IPS-NIHi11 (cell line): ENCODE measurements at places on chromosomes 11 and 22.

- DNase-seq: no peak
These were observed 8.5 kb downstream of the TMEM258 start for GRCh38 chr11:61783717-61784505.

DNA sequence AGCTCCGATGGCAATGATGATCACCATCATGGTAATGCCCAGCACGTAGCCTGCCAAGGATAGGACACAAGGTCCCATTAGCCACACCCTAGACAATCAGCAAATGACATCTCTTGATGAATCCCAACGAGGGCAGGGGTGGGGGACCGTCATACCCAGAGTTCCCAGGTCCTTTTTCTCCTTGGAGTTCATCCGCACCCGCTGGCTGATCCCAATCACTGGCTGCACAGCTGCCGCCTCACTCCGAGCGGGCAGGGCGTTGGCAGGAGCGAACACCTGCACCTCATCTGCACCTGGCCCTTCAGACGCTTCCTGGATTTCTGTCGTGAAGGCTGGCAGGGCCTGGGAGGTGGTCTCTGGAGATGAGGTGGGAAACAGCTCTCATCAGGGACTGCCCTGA lies 2.9 kb downstream of the PIK3IP1 start:
- no peak for DNase-seq

- no peak for DNase-seq
These were observed 4.6 kb downstream of the TECTA start for GRCh38 chr11:121105481-121106195.

DNA sequence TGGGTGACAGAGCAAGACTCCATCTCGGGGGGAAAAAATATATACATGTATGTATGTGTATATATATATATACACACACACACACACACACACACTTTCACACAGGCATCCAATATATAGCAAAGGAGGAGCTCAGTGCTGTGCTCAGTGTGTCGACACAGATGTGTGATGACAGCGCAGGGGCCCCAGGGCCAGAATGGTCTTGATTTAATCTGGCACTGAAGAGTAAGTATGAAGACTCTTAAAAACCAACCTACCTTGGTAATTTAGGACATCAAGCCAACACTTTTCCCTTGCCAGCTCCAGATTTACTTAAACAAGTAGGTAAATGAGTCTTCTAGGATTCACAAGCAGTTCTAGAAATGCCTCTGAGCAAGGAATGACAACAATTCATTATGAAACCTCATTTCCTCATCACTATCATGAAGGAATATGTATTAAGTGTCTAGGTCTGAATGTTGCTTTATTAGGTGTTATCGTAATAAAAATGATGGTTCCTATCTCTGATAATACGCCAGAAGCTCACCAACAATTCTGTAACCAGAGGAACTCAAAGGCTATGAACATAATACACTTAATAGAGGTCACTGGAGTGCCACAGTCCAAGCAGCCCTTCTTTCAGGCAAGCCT lies 71.5 kb downstream of the SGSM3 start:
- DNase-seq: no peak

GRCh38 chr11:119694334-119694733 lies 34.7 kb downstream of the NECTIN1 start:
- no peak for DNase-seq

- no peak for DNase-seq
These were observed 9.4 kb downstream of the PLAAT2 start for GRCh38 chr11:63553759-63554158.

- DNase-seq: no peak
These were observed 279.9 kb downstream of the TENM4 start for GRCh38 chr11:79160791-79161403.

DNA sequence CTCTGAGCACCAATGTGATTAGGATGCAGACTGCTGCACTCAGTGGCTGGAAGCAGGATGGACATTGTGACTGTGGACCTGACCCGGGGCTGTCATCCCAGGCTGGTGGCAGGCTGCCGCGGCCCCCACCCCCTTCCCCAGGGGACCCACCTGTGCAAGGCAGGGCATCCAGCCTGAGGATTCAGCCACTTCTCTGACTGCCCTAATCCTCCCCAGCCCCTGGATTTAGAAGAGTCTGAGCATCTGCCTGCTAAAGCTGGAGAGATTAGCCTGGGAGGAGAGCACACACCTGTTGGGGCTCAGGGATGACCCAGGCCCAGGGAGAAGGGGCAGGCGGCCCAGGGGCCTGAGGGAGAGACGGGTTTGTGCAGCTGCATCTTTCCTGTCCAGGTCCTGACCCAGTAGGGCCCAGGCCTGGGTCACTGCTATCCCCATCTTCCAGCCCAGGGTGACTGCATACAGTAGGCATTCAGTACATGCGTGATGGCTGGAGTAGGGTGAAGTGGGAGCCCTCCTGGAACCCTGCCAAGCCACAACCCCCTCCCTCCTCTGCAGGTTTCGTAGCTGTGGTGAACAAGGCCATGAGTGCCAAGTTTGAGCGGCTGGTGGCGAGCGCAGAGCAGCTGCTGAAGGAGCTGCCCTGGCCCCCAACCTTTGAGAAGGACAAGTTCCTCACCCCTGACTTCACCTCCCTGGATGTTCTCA lies 12.1 kb downstream of the DPP3 start:
- no peak for DNase-seq

- no peak for DNase-seq
These were observed 9.9 kb downstream of the SYT9 start for GRCh38 chr11:7261578-7261977.

DNA sequence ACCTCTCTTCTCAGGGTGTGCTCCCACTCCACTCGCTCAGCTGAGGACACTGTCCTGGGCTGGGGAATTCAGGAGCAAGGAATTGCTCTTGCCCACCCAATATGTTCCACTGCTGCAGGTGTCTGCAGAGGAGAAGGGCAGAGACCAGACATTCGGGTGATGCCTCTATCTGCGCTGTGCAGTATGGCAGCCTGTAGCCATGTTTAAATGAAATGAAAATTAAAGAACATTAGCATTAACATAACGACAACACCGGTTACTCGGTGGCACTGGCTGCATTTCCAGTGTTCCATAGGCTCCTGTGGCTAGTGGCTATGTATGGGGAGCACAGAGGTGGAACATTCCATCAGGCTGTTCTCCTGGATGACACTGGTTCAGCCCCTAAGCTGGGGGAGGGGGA lies 104.4 kb downstream of the NECTIN1 start:
- no peak for DNase-seq

GRCh38 chr22:44878483-44879300 lies 126.3 kb downstream of the ARHGAP8 start:
- DNase-seq: no peak

GRCh38 chr11:6351782-6352382 lies 31.6 kb upstream of the CAVIN3 start:
- no peak for DNase-seq

DNA sequence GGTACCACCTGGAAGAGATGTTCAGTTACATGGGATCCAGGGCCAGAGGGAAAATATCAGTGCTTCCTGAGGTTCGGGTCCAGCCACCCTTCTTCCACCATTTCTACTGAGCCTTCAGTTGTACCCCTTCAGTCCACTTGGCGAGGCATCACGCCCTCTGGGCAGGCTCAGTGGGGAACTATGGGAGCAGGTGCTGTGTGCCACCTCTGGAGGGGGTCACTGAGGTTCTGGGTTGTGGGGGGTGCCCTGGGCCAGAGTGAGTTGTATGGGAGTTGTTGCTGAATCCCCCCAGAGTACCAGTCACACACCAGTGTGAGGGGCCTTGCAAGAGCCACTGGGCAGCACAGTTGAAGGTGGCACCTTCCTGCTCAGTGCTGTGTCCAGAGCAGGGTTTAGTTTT lies 2.7 kb upstream of the SREBF2 start:
- no peak for DNase-seq

DNA sequence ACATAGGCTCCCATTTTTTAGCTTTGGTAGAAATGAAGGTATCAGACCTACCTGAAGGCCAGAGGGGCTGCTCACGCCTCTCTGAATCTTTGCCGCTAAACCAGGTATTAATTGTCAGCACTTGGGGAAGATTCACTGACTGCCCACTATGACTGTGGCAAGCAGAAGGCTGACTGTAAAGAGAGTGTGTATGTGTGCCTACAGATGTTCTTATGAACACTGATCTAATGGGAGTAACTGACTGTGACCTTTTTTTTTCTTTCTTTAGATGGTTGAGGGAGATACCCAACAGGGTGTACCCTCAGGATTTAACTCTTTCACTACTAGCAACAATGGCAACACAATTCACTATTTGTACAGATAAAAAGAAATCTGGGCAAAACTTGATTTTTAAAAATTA lies at the start of gene RAG2:
TSS of gene RAG2 (minus strand) at position 186 of the 400 bp plus-strand sequence. CDS start 4,068 bp downstream, outside the sequence.
- no peak for DNase-seq

DNA sequence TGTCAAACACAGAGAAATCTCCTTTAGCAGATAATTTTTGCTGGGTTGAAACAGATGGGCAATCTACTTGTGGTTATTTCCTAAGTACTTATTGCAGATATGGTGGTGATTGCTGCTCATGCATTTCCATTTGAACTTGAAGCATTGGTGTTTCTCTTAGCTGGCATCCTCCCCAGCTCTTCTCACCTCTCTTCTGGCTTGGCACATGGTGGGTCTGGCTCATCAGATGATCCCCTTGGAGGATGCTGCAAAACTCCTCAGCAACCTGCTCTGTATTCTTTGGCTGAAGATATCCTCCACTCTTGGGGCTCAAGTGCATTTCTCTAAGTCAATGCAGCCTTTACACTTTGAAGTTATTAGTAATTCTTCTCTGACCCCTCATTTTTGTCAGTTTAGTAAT lies 87.3 kb upstream of the MYO18B start:
- DNase-seq: no peak

DNA sequence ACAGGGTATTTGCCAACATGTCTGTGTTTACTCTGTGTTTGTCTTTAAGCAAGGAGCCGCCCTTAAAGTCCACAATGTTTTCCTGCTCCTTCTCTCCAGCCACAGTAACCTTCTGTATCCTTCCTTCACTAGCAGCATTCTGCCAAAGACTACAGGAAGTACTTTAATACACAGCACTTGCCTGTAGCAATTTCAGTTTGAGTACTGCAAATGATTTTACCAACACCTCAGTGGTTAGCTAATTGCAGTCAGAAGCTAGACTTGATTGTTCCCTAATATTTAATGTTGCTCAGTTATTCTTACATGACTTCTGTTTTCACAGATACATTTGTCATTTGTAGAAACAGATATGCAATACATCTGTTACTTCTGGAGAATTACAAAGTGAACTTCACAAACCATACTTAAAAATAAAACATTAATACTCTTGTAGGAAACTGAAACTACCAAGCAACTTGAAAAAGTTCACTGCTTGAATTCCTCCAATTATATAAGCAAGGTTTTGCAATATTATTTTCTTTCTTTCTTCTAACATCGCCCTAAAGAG lies 69.1 kb downstream of the FCHSD2 start:
- no peak for DNase-seq

- no peak for DNase-seq
These were observed 130.0 kb downstream of the PARVA start for GRCh38 chr11:12507391-12507790.

DNA sequence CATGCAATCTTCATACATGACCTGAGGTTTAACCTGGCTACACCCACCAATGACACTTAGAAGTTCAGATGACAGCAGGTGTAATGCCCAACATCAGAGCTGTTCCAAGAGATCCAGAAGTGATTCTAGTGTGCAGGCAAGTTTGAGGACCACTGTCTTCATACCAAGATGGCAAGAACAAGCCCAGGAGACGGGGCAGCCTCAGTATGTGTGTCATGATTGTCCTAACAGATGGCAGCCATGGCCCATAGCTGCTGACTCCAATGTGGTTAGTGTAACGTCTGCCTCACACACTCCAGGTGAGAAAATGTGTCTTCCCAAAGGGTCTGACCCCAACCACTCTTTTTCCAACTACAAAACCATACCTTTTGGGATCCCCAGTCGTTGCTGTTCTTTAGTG lies 97.3 kb downstream of the ETS1 start:
- DNase-seq: no peak

DNA sequence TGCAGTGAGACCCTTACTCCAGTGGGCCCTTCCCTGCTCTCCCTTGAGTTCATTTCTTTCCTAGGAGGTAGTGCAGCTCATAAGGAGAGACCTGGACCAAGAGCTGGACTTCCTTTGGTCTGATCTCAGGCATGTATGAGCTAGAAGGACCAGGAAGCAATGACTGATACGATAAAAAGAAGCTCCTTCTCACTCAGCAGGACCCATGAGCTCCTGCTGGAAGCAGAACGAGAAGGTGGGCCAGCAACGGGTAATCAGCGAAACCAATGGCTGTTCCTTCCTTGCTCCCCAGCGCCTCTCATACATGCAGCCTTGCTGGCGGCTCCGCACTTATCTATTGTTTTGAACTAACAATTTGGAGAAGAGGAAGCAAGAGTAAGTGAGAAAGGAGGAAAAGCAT lies 56.8 kb downstream of the RPUSD4 start:
- DNase-seq: no peak

DNA sequence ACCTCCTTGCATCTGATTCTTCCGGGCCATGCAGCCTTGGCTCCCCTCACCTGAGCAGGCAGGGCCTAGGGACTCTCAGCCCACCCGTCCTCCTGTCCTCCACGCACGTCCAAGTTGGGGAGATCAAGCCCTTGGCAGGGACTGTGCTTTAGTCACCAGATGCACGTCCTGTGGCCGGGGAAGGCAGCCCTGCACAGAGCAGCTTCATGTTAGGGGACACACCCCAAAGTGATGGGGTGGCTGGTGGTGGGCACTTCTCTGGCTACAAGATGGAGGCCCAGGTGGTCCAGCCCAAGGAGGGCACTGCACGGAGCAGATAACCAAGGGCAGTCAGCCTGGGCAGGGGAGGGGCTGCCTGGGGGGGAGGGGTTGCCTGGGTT lies 1.2 kb downstream of the MUC5B start:
- DNase-seq: no peak
